ENCODE measurements at places on chromosomes 6 and 20.

GRCh38 chr6:39062014-39062740 is 13.6 kb downstream of the GLP1R start:
- no peak for DNase-seq

- no peak for DNase-seq
Observed at GRCh38 chr6:13467216-13467600, 20.2 kb downstream of the GFOD1 start.

GRCh38 chr6:134875367-134875766 is 74.5 kb downstream of the ALDH8A1 start:
- no peak for DNase-seq

GRCh38 chr20:47330071-47330470 is 26.4 kb downstream of the ZMYND8 start:
- no peak for DNase-seq

DNA sequence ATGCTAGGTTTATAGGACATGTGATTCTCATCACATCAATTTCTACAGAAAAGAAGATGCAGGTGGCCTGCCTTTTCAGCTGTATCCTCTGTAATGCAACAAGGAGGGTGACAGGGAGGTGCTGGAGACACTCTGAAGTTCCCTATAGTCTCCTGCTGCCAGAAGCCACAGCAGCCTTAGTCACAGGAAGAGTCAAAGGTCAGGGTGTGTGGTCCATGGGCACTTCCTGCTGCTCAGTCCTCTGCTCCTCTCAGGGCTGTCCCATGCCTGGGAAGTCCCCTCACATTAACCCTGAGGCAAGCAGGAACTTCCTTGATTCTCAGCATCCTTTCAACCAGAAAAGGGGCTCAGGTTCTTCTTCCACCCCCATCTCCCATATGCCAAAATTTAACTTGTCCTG is 144.8 kb upstream of the FOXA2 start:
- no peak for DNase-seq

DNA sequence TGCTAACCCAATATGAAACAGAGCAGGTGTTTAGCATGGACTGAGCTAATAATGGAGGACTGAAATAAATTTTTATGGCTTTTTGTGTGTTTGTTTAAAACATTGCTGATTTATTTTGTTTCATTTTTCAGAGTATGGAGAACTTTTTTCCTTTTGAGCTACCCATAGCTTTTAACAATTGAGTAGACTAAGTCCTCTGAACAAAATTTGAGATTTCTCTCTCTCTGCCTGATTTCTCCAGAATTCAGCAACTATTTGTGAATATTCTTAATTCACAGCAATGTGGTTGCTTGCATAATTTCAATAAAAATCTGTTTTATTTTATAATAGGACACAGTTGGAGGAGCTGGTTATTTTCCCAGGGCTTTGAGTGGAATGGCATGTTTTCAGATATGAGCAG is 103.7 kb downstream of the TPBG start:
- no peak for DNase-seq

DNA sequence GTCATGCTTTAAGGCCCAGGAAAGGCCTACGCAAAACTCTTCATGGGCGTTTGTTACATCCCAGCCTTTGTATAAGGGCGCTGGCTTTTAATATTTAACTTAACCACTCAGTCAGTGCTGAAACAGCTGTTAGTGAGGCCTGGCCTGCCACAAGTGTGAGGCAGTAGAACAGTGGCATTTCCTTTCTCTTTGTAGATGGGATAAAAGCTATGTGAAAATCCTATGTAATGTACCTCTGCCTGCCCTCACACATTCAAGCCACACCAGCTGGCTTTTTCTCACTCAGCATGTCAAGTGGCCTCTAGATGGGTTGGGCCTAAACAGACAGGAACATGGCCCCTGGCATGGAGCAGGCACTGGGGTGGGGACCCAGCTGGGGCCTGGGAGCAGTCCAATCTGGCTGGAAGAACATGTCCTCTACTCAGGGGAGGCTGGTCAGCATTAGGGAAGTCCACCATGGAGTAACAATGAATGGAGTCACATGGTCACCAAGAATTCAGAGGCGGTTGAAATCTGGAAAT is 20.7 kb downstream of the CGA start:
- no peak for DNase-seq

DNA sequence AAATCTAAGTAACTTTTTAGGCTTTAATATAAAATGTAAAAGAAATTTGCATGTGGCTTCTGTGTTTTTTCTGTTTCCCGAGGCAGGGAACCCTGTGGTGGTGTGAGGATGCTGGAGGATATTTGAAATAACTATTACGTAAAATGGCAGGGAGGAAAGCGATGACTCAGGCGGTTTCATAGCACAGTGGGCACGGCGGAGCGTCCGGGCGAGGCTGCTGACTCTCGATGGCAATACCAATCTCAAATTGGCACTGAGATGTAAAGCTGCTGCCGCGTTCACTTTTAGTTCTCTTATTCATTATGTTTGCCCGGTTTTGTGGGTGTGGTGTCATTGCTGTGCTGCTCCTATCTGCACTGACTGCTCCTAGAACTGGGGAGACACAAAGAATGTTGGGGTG is 254.3 kb downstream of the THBS2 start:
- DNase-seq, result no peak

DNA sequence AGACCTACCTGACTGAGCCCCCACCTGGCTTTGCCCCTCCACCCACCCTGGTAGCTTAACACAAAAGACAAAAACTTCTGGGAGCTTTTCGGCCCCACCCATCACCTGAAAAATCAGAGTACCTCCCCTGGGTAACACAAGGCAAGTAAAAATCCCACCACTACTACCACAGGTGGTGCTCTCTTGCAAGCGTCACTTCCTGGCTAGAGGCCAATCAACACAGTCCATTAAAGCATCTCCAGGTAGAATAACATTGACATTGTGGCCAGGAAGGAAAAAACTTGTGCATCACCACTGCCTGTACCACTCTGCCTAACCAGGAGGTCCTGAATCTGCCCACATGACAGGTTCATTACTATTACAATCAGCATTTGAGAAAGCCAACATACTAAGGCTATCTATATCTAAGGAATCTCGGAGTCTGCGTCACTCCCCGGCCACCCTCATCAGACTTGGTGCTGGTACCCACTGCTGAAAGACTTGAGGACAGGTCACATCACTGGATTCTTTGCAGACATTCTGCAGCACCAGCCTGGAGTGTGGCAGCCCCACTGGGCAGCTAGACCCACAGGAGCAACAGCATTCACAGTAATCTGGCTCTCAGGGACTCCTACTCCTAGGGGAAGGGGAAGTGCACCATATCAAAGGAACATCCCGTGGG is 125.9 kb downstream of the CDK19 start:
- no peak for DNase-seq

- DNase-seq, result no peak
Observed at GRCh38 chr6:45845567-45845966, 170.1 kb downstream of the CLIC5 start.

DNA sequence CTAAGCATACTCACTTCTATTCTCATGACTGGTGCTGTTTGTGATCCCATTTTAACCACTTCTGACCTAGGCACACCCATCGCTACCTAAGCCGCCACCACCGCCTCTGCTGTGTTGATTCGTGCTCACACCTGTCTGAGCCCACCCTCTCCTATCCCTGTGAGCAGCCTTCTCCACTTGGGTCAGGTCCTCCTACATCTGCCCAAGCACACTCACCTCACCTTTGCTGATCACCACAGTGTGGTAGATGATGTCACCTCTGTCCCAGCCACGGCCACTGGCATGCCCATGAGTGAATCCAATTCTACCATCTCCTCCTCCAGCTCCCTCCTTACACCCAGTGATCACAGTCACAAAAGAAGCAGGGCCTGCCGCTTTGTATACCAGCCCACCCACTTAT is 20.8 kb downstream of the MUC22 start:
- peak; percentile 27 for DNase-seq
